ENCODE measurements at places on chromosomes 5 and 9. TPM values are rescaled to one million over a fixed set of nuclear protein-coding genes. Genes with fewer than 3 reads are reported as not detected.

DNA sequence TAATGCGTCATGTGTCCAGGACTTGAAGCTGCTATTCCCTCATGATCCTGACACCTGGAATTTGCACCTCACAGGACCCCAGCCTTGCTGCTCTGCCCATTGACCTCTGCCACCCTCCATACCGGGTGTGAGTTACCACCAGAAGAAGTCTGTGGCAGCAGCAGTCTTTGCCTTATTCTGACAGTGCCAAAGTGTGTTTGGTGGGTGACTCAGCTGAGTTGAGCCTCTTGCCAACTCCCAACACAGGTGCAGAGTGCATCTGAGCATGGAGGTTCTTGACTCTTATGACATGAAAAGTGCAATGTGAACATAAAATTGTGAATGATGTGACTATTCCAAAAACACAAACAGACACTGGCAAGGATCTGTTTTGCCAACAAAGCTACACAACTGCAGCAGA lies 1166.5 kb upstream of the CDH18 start:
- no peak for DNase-seq

DNA sequence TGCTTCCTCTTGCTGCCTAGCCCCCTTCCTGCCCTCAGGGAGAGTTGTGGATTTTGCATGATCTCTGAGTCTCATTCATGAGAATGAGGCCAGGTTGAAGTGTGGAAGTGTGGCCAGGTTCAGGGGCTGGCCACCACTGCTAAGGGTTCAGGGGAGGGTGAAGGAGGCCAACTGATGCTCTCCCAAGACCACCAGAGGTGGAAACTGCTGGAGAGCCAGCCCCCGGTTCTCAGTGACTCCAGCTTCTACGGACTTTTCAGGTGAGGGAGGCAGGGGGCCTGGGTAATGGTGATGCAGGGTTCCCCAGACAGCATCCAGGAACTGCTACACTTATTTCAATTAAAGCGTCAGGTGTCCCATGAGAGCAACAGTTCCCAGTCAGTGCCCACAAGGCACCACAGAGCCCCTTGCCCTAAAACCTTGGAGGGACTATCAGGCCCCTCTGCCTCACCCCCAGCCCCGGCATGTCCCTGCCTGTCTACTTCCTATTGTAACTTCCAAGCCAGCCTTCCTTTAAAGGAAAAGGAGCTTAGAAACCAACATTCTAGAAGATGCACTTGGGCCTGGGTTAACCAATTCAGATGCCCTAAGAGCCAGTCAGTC lies 50.1 kb downstream of the AMBP start:
- DNase-seq: no peak

GRCh38 chr5:146165460-146165859 lies 17.0 kb downstream of the LARS1 start:
- no peak for DNase-seq

- DNase-seq: no peak
These were observed 12.9 kb downstream of the TJP2 start for GRCh38 chr9:69186841-69187611.

SLC44A1 gene
- 51.0 TPM for polyA plus RNA-seq

DNA sequence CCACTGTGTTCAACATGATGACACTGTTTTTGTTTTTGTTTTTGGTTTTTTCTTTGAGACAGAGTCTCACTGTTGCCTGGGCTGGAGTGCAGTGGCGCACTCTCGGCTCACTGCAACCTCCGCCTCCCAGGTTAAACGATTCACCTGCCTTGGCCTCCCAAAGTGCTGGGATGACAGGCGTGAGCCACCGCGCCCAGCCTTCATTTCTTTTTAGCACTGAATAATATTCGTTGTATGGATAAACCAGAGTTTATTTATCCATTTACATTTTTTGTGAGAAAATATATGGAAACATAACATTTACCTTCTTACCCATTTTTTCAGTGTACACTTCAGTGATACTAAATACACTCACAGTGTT lies 4.2 kb downstream of the CARD19 start:
- DNase-seq: no peak

DNA sequence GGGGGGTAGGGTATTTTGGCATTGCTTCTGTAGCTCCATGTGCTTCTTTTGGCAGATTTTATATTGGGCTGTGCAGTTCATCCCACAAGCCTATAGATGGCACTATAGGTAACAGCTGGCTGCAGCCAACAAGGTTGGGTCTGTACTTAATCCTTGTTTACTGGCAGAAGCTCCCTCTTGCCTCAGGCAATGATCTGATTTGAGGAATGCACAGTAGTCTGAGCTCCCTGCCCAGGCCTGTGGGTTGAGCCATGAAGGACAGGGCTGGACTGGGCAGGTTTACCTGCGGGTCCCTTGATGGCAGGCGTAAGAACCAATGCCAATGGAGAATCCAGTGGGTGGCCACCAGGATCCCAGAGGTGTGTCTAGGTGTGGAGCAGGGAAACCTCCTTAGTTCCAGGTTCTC lies 11.7 kb upstream of the OR1J2 start:
- peak; percentile 1 for DNase-seq

OR13C3 gene
- not detected for polyA plus RNA-seq

PRRC1 gene
- 79.5 TPM for polyA plus RNA-seq

GRCh38 chr9:121800376-121800775 lies 148.9 kb downstream of the DAB2IP start:
- DNase-seq: no peak

DNA sequence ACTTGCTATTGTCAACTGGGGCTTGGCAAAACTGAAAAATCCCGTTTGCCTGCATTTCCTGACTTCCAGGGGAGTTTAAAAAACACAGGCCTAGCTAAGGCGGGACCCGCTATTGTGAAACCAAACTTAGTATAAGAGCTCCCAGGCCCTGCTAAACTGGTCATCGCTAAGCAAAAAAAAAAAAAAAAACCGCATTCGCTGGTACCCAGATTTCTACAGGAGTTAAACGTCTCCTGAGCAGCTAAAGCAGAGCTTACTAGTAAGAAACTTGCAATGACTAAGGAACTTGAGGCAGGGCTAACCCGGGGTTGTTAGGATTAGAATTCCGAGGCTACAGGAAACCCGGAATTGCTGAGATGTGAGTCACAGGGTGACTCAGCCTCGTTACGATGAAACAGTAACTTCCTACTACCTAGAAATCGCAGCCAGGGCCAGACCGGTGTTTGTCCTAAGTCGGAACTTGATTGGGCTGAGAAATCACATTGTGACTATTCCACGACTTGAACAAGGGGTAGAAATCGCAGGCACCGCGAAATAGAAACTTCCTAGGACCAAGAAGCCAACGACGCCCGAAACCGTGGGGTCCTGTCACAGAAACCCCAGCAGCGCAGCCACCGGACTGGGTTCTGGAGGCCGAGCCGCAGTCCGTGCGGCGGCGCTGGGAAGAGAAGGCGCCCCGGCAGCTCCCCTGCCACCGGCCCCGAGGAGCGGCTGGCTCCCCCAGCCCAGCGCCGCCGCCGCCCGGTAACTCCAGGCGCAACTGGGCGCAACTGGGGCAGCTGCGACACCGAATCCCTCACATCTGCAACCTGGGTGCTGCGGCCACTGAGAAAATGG lies 89.4 kb downstream of the ANXA2R start:
- DNase-seq: peak; percentile 65

ARSI gene
- polyA plus RNA-seq: 3.9 TPM

DNA sequence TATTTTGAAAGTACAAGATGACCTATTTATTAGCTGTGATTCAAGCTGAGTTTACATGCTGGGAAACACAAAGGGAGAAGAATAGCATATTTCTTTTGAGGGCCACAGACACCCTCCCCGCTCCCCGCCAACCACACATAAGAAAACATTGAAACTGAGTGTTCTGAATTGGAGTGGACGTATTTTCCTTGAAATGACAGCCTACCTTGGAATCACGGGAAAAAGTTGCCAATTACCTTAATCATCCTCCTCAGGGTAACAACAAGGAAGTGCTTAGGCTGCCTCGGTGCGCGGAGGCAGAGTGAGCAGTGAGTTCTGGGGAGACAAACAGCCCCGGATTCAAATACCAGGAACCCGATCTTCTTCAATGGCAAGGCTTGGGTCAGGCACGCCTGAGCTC lies 31.4 kb downstream of the CFAP77 start:
- no peak for DNase-seq

NTRK2 gene
- polyA plus RNA-seq: 111 TPM

DNA sequence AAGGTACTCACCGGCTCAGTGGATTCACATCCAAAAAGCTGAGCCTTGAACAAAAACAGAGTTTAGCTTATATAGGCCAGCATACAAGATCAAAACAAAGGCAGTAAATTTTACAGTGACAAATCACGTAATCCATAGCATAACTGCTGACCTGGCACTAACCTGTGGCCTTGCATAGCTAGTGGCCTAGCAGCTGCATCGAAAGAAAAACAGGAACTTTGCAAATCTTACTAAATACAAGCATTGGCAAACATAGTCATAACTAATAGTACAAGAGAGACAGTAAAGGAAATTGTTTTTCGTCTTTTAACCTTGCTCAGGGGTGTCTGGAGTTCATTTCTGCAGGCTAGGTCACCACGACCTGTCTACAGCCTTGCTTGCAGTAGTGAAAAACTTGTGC lies 4.8 kb downstream of the HSDL2 start:
- no peak for DNase-seq

DNA sequence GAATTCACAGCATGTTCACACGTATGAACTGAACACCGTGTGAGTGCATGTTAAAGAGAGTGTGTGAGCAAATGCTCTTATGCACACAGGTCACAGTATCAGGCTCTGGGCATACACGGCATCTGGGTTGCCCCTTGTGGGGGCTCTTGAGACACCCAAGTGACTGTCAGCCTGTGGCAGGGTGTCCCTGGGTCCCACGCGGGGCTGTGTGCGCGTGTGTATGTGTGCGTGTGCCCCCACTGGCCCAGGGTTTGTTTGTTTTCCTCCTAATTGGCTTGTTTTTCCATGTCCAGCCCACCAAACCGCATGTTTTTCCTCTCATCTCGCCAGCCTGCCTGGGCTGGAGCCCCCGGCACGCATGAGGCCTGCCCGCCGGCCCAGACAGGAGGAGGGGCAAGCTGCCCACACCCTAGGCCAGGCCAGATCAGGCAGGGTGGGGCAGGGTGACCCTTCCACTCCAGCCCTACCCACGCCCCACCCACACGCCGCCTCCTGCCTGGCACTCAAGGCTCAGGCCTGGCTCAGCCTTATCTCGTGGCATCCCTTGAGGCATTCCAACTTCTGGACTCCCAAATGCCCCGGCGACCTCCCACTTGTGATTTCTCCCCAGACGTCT lies 28.8 kb downstream of the CNTFR start:
- no peak for DNase-seq

DNA sequence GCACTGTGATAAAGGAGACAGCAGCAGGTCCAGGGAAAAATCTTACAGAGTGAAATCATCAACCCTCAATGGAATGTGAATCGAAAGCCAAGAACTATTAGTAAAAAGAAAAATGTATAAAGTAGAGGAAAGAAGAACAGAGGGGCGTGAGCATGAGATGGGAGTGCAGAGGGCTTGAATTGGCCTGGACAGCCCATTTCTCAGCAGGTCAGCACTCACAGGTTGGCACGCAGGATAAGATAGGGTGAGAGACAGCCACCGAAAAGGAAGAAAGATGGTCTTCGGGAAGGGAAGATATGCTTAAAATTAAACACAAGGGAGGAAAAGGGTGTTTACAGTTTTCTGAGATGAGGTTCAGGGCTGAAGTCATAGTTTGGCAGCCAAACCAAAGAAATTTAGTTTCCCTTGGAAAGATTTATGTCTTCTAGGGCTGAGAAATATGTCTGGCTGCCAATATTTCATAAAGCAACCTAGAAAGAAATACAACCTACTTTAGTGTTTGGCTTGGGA lies 524.7 kb downstream of the SPATA31D1 start:
- no peak for DNase-seq

PPP1R26 gene
- polyA plus RNA-seq: 37.1 TPM

GRCh38 chr5:136032564-136032963 lies 3.8 kb downstream of the TGFBI start:
- DNase-seq: no peak

- DNase-seq: no peak
These were observed 61.9 kb downstream of the NSD1 start for GRCh38 chr5:177195307-177195952.

DNA sequence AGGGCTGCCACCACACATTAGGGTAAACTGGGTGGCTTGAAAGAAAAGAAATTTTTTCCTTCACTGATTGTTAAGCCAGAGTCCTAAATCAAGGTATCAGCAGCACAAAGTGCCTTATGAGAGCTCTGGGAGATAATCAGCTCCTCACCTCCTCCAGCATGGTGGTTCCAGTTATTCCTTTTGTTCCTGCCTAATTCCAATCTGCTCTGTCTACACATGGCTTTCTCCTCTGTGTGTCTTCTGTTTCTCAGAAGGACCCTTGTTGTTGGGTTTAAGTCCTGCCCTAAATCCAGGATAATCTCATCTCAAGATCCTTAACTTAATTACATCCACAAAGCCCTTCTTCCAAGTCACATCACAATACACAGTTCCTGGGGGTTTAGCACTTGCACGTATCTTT lies 1352.0 kb upstream of the CDH9 start:
- no peak for DNase-seq

DNA sequence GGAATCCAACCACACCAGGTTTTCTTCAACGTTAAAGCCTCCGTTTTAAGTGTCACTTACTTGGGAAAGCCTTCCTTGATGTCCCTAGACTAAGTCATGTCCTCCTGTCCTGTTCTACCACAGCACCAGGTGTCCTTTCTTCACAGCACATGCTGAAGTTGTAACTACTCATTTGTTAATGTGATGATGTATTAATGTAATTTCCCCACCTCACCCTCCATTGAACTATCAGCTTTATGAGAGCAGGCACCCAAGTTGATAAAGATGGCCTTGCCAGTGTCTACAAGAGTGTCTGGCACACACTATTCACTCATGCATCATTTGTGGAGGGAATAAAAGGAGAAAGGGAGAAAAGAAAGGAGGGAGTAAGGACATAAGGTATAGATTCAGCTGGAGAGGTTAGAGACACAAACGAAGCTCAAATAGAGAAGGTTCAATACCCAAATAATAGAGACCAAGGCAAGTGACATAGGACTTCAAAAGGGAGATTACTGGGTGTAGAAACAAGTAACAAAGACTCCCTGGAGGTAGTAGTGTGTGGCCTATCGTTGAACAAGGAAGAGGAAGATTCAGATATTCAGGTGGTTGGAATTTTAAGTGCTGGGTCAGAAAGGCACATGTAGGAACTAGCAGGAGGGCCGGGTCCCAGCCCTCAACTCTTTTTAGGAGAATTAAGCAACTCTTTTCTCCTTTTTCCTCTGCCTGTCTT lies 6.6 kb downstream of the ITK start:
- no peak for DNase-seq

SLC4A9 gene
- 12.4 TPM for polyA plus RNA-seq
